ENCODE measurements at places on chromosomes 1 and 21.

DNA sequence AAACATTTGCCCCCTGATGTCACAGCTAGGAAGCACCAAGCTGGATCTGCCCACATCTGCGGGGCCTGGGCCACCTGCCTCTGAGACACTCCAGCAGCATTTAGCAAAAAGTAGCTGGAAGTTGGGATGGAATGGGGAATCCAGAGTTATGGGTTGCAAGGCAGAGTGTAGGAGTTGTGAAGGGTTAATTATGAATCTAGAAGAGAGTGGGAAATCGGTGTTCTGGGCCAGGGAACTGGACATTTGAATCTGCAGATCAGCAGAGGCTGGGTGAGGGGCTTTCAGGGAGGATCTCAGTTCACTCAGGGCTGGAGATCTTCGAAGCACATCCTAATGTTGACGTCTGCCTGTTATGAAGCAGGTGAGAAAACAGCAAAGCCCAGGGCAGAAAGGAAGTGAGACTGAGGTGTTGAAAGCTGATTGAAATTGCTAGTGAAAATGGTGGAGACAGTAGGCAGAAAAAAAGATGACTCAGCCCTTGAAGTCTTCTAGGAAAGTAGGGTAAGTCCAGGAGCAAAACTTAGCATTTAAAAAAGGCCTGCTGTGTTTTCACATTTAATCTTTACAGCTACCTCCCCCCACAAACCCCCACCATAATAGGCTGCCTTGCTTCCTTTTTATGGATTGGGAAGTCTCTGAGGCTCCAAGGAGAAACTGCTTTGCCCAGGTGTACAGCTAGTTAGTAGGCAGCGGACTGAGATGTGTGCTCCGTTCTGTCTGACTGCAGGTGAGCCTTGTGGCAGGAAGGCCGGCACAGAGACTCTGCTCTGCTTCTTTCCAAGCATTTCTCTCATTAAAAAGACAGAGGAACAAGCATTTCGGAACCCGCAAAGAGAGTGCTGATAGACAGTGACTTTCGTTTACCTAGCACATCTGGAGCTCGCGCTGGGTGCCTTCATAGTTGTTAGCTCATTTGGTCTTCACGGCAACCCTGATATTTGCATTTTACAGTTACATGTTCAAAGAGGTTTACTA is 7.2 kb downstream of the VANGL1 start:
- no peak for DNase-seq

DNA sequence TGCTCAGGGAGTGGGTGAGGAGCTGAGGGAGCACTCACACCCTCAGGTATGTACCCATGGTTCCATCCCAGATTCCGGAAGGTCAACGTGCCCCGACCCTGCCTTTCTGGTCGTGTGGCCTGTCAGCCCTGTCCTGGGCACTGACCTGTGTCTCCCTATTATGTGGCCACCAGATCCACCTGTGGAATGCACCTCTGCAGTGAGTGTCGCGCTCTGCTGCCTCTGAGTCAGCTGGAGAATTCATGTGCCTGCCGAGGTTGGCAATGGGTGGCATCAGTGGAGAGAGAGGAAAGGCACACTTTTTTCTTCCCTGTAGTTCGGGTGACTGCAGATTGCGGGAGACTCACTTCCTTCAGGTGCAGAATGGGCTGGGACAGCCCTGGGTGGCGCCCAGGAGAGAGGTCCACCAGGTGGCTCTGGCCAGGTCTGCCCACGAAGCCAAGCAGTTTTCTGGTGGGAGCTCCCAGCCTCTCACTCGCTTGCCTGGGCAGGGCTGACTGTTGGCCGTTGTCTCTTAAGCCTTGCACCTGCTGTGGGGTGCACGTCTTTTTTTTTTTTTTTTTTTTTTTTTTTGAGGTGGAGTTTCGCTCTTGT is 176.1 kb upstream of the TMEM51 start:
- DNase-seq = no peak

GRCh38 chr1:223628233-223629125 is 37.0 kb downstream of the CAPN8 start:
- DNase-seq = peak; percentile 36

DNA sequence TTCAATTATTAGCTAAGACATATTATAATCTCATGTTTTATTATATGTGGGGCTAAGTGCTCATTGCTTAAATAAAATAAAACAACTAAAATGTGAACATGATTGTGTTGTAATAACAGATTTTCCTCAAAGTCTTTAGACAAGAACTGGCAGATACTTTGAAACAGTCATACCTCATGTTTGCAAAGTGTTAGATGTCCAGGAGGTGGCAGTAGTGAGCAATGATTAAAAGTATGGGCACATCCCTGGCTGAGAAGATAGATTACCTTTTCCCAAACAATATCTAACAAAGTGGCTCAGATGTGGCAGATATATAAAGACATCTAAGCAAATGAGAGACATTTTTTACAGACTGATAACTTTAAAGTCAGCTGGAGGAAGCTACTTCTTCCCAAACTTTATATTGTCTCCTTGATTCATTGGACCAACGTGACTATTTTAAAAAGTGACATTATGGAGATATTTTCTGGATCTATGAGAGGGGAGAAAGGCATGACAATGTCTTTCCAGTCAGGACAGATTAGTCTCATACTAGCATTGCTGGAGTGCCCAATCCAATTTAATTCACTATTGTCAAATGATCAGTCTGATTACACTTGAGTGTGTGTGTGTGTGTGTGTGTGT is 269.8 kb downstream of the S1PR1 start:
- DNase-seq = peak; percentile 13

- no peak for DNase-seq
These were observed 673.6 kb upstream of the ADGRL2 start for GRCh38 chr1:81126989-81127581.

- DNase-seq = no peak
These were observed 174.1 kb upstream of the CSF3R start for GRCh38 chr1:36656838-36657237.

- no peak for DNase-seq
These were observed 13.2 kb upstream of the CDC7 start for GRCh38 chr1:91487469-91487868.

DNA sequence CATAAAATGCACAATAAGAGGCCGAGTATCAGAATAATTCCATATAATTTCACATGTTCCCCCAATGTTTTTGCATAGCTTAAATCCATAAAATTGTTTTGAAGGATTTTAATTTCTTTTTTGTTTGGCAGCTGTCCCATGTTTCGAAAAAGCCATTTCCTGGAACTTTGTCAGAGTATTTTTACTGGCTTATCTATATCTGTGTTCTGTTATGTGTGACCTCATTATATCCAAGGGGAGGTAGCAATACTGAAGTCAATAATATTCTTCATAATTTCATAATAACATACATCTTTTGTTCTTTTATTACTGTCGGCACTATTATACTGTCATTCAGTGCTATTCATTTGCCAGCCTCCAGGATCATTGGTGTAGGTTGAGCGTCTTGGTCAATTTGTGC is 9.4 kb upstream of the BACH1 start:
- no peak for DNase-seq

DNA sequence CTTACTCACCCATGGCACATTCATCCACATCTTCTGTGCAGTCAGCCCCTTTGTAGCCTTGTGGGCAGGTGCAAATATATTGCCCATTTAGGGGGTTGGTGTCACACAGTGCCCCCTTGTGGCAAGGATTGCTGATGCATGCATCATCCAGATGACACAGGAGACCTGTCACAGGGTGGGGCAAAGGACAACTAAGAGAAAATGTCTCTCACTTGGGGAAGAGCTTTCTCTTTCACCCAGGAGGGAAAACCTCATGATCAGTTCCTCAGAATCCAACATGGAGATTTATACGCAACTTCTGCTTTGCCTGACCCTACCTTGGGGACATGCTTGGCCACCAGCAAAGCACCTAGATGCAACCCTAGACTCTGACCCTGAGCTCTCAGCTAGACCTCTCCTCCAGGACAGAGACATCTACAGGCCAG is 71.8 kb upstream of the ADAM30 start:
- DNase-seq = peak; percentile 67

GRCh38 chr21:44317871-44318270 is 18.0 kb downstream of the PFKL start:
- no peak for DNase-seq

DNA sequence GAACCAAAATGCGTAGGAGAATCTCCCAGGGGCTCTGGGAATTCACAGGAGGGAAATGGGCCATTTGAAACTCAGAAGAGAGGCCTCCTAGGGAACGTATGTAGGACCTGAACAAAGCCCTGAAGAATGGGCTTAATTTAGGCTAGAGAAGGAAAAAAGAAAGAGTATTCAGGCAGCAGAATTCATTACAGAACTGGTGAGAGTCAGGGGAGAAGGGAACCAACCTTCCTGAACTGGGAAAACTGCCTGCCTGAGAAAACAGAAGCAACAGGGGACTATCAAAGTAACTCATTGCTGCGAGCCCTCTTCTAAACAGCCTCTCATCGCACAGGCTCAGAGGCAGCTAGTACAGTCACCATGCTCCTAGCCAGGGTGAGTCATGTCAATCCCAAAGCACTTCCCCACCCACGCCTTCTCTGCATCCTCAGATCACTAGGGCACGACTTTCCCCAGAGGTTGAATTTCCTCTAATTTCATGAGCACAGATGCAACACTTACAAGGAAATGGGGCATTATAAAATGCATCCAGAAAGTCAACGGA is 98.1 kb downstream of the ADSS2 start:
- DNase-seq = no peak

DNA sequence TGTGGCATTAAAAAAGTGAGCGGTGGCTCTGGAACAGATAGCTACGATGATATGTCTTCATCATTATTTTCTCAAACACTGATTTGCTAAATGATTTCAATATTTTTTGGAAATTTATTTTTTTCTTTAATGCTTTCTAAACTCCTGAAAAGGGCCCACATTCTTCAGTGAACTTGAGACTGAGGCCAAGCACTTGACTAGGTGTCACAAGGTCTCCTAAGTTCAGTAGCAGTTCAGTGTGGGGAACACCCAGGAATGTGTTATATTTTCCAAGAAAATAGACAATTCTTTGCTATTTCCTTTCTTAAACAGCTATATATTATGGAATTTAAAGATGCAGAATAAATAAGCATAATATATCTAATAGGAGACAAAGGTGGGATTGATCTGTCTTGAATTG is 850.9 kb downstream of the USP25 start:
- no peak for DNase-seq

DNA sequence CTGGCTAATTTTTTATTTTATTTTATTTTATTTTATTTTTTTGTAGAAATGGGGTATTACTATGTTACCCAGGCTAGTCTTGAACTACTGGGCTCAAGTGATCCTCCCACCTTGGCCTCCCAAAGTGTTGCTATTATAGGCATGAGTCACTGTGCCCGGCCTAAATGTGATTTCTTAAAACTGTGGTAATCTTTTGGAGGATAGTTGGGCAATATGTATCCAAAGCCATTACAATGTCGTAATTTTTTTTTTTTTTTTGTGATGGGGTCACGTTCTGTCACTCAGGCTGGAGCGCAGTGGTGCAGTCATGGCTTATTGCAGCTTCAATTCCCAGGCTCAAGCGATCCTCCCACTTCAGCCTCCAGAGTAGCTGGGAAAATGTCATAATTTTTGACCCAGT is 14.2 kb downstream of the ETV3L start:
- DNase-seq = no peak

- no peak for DNase-seq
These were observed 37.3 kb downstream of the VANGL2 start for GRCh38 chr1:160437432-160438316.

- no peak for DNase-seq
These were observed 14.5 kb upstream of the TNFRSF1B start for GRCh38 chr1:12152113-12152891.

DNA sequence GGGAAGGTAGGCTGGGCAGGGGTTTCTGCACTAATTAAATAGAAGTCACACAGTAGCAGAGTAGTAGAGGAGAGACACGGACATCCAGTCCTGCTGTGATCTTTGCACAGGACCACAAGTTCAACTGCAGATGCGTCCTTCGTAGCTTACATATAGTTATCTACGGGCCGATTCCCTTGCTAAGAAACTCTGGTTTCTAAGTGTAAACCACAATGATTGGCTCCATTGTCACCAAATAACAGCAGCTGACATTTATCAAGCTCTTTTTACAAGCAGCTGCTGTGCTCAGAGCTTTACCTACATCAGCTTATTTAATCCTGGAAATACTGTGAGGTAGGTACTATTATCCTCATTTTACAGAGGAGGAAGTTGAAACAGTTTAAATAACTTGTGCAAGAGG is 3.1 kb downstream of the SLC45A3 start:
- DNase-seq = no peak

DNA sequence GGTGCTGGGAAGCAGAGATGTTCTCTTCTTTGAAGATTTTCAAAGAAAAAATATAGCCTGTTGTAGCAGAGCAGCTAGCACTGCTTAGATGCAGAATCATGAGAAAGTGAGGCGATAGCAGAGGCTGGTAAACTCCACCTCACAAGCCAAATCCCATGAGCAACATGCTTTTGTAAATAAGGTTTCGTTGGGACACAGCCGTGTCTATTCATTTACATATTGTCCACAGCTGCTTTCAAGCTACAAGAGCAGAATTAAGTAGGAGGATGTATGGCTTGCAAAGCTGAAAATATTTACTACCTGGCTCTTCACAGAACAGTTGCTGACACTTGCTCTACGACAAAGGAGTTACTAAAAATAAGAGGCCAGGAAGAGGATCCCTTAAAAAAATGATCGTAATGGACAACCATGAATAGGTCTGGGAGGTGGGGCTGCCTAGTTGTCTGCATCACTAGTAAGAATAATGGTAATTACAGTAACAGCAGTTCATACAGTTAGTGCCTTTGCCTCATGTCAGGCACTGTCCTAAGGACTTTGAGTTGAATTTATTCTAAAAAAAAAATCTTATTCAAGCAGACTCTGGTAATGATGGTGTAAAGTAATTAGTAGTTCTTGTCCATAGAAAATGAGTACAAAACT is 622.0 kb downstream of the KIF26B start:
- DNase-seq = no peak

- no peak for DNase-seq
These were observed 9.5 kb downstream of the CD5L start for GRCh38 chr1:157831968-157832626.

DNA sequence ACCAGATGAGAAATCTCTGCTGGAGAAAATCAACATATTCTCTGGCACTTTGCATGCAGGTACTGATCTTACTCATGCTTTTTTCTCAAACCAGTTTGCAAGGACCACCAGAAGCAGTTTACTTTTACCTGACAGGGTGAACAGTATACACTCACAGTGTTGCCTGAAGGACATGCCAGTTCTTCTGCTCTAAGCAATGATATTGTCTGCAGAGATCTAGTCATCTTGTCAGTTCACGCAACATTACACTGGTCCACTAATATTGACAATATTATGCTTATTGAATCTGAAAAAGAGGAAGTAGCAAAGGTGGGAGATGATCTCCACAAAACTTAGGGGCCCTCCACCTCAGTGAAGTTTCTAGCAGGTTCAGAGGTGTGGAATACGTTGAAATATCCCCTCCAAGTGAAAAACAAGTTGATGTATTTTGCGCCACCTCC is 3.8 kb upstream of the S100B start:
- no peak for DNase-seq

GRCh38 chr1:212346601-212347000 is 61.4 kb downstream of the PPP2R5A start:
- DNase-seq = no peak

- no peak for DNase-seq
These were observed 48.4 kb upstream of the ZNF326 start for GRCh38 chr1:89946532-89946931.

GRCh38 chr21:39908265-39908923 is 41.2 kb downstream of the PCP4 start:
- no peak for DNase-seq
